ENCODE measurements at places on chromosomes 12 and 14. TPM values are rescaled to one million over a fixed set of nuclear protein-coding genes. Genes with fewer than 3 reads are reported as not detected.

The BAZ2A gene
- 79.4 TPM for total RNA-seq

The BCL2L2 gene
- total RNA-seq: 0.73 TPM

The KRT73 gene
- 1.9 TPM for total RNA-seq

The LRRC43 gene
- total RNA-seq: not detected

The CRACR2A gene
- 22.5 TPM for total RNA-seq

The UNG gene
- total RNA-seq: 69.9 TPM

The OASL gene
- 19.6 TPM for total RNA-seq

The TC2N gene
- total RNA-seq: 49.3 TPM

The SOAT2 gene
- 0.57 TPM for total RNA-seq

The WSB2 gene
- 57.7 TPM for total RNA-seq

DNA sequence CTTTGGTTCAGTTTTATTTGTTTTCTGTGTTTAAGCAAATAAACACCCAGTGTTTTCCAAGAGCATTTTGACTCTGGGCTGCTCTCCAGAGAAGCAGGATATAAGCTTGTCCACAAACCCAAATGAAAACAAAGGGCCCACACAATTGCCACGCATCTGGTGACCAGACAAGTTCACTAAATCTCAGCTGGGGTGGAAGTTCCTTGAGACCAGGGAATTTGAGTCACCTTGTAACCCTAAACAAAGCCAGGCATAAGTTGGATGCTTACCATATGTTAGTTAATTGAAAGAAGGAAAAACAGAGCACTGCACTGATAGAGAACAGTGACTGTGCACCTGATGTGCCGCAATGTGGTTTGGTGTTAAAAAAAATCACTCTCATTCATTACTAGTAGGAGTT is 1.6 kb upstream of the TXNRD1 start:
- DNase-seq: no peak

GRCh38 chr12:21699851-21700250 is 42.2 kb upstream of the LDHB start:
- no peak for DNase-seq

- no peak for DNase-seq
Observed at GRCh38 chr14:99067141-99067920, 204.7 kb downstream of the BCL11B start.

GRCh38 chr14:52607061-52607460 is 54.4 kb downstream of the GPR137C start:
- DNase-seq: no peak

DNA sequence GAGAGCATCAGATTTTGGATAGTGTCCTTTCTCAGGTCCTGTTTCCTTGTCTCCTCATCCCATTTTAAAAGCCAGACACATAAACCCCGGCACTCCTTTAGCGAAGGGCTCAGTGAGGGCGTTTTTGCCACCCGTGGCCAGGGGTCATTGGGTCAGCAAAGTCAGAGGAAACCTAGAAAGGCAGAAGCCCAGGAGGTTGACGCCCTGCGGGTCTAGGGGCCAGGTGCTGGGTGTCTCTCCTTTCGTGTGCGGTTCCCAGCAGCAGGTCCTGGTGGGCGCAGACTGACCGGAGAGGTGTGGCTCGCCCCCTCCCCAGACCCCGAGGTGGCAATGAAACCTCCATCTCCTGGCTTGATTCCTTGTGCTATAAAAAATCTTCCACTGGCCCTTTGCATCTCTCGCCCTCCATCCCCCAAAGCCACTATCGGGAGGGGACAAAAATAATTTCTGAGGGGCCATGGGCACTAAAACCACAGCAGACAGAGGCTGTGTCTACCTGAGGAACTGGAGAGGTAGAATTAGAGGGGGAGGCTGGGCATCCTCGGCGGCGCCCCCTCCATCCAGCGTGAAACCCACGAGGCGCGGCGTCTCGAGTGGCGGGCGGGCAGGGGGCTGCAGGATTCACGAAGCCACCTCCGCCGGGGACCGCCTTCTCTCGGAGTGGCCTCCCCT is 858 bp upstream of the FRMD6 start:
- peak; percentile 21 for DNase-seq

GRCh38 chr12:93593843-93594242 is 21.4 kb downstream of the SOCS2 start:
- no peak for DNase-seq

DNA sequence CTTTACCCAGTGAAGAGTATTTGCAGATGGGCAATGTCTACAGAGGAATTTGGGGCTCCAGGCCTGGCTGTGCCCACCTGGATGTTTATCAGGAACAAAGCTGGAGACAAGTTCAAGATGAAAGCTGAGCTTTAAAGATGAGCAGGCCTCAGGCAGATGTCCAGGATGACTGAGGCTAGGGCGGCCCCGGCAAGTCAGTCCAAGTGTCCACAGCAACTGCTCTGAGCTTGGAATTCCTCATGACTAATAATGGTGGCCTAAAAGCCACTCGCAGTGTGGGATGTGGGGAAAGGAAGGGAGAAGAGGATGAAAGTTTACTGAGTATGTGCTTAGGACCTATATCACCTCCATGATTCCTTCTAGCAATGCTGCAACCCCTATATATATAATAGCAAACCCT is 128.2 kb upstream of the NOS1 start:
- no peak for DNase-seq

GRCh38 chr12:29582677-29583272 is 85.3 kb upstream of the OVCH1 start:
- DNase-seq: no peak

GRCh38 chr14:38044710-38045109 is 163.0 kb upstream of the SSTR1 start:
- no peak for DNase-seq

DNA sequence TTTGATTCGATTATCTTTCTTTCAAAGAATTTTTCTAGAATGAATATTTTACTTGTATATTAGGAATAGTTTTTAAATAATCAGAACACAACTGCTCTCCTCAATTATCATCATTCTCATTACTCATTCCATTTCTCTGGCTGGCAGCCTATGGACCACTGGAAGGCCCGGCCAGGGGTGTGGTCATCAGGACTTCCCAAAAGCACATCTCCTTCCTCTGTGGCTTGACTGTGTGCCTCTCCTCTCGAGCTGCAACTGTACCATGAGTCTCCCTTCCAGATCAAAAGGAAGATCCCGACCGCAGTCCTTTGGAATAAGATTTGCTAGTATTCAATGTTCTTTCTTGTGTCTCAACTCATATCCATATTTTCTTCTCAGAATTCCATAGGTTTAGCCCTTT is 42.7 kb downstream of the DYRK2 start:
- no peak for DNase-seq

DNA sequence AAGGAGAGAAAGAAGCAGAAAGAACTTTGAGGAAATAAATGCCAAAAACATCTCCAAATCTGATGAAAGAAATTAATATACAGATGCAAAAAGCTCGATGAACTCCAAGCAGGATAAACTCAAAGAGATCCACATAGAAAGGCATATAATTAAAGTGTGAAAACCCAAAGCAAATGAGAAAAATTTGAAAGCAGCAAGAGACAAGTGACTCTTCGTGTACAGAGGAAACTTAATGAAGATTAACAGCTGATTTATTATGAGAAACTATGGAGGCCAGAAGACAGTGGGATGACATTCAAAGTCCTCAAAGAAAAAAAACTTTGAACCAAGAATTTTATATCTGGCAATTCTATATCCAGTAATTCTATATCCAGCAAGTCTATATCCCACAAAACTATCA is 163.0 kb upstream of the TMCC3 start:
- no peak for DNase-seq

- peak; percentile 65 for DNase-seq
Observed at GRCh38 chr12:92470608-92471021, 232.2 kb upstream of the PLEKHG7 start.

DNA sequence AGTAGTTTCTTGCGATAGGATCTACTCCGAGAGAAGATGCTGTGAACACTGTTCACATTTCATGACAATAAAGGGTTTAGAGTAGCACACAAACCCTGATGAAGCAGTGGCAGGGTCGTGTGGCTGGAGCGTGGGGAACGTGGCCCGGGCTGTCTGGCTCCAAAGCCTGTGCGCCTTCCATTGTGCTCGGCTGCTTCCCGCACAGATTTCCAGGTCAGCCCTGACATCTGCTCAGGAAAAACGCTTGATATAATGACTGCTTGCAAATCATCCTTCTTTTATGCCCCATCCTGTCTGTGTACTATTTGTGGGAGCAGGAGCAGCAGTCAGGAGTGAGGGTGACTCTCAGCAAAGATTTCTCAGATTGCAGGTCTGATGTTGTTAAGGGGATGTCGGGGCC is 78.6 kb downstream of the EML1 start:
- no peak for DNase-seq

- no peak for DNase-seq
Observed at GRCh38 chr14:99524091-99524661, 43.0 kb downstream of the CCNK start.

- no peak for DNase-seq
Observed at GRCh38 chr14:103123634-103124500, 606 bp downstream of the TNFAIP2 start.

GRCh38 chr12:11756523-11756922 is 107.0 kb downstream of the ETV6 start:
- no peak for DNase-seq

DNA sequence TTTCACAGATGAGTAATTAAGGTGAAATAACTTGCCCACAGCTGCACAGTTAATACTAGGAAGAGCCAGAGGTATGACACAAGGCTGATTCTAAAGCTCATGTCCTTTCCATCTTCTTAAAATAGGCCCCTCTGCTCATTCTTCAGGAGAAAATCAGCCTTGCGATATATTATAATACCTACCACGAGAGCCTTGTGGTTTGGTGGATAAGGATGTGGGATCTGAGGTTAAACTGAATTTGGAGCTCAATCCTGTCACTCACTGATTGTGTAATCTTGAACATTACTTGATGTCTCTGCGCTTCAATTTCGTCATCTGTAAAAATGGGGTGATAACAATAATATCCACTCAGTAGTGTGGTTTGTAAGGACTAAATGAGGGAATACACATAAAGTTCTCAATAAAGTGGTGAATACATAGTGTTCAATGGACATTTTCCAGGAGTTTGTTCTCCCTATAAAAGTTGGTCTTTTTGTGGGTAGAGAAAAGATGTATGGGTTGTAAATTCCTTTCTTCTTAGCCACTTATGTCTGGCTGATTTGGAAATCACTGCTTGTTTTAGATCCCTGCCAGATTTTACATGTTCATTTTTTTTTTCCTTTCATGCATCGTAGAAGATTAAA is 25.1 kb upstream of the ATP2B1 start:
- no peak for DNase-seq

- DNase-seq: no peak
Observed at GRCh38 chr12:22360774-22361173, 26.3 kb upstream of the ST8SIA1 start.

DNA sequence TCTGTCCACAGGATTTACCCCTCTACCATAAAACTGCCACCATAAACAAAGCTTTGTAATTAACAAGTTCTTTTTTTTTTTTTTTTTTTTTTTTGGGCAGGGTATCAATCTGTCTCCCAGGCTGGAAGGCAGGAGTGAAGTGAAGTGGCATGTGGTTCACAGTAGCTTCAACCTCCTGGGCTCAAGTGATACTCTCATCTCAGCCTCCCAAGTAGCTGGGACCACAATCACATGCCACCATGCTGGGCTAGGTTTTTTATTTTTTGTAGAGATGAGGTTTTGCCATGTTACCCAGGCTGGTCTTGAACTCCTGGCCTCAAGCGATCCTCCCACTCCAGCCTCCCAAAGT is 61.1 kb upstream of the NUDT4 start:
- no peak for DNase-seq

DNA sequence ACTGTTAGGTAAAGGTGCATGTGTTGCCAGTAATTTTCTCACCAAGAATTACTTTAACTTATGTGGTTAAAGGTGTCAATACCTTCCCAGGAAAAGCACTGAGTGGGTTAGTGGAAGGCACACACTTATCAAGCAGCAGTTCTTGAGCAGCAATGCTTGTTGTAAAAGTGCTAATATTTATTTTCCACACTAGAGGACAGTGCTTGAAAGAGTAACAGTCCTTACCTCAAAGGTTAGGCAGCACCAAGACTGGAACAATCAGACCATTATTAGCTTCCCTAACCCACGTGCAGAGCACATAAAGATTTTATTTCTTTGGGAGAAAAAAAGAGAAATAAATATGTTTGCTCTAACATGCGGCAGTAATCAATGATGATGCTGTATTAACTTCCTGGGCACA is 48.8 kb upstream of the KRR1 start:
- no peak for DNase-seq

Measured in activated CD4-positive, alpha-beta T cell treated with anti-CD3 and anti-CD28 coated beads for 36 hours (primary cell).